ENCODE measurements at places on chromosomes 5 and 9.

GRCh38 chr5:78661044-78661443 is 12.5 kb upstream of the LHFPL2 start:
- DNase-seq, result no peak

DNA sequence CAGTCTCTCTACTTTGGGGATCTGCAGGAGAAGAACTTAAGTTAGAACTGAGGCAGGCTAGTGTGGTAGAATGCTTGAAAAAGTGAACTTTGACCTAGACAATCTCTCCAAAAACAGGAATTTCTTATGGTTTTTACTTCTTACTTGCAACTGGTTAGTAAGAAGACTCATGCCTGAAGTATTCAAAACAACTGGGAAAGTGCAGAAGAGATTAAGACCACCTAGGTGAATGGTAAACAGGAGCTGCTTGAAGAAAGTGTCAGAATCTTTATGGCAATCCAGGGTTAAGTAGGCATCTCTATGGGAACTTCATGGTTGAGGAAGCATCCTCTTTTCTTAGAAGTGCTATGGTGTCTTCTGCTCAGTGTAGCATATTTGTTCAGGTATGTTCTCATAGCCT is 428.6 kb upstream of the TLE4 start:
- no peak for DNase-seq

- no peak for DNase-seq
Measured at GRCh38 chr9:105059252-105059651, 131.3 kb upstream of the ABCA1 start.

- no peak for DNase-seq
Measured at GRCh38 chr9:126438741-126439401, 112.2 kb downstream of the MVB12B start.

DNA sequence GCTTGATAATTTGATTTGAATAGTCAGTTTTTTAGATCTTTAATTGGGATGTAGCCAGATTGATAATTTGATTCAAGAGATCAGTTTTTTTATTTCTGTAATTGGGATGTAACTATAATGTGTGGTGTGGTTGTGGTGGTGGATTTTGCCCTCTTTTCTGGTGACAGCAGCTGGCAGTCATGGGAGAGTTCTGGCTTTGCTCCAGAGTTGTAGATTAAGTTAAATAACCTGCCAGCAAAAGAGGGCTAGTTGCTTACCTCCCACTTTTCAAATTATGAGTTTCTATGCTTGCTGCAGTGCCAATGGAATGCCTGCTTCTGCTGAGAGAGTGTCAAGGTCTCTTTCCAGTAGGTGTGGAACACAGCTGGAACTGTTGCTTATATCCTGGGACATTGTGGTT is 315.1 kb downstream of the CCDC171 start:
- no peak for DNase-seq
